ENCODE measurements at places on chromosomes 4 and X.

- DNase-seq, result no peak
These were observed 898.2 kb downstream of the PCDH18 start for GRCh38 chr4:136634121-136634520.

DNA sequence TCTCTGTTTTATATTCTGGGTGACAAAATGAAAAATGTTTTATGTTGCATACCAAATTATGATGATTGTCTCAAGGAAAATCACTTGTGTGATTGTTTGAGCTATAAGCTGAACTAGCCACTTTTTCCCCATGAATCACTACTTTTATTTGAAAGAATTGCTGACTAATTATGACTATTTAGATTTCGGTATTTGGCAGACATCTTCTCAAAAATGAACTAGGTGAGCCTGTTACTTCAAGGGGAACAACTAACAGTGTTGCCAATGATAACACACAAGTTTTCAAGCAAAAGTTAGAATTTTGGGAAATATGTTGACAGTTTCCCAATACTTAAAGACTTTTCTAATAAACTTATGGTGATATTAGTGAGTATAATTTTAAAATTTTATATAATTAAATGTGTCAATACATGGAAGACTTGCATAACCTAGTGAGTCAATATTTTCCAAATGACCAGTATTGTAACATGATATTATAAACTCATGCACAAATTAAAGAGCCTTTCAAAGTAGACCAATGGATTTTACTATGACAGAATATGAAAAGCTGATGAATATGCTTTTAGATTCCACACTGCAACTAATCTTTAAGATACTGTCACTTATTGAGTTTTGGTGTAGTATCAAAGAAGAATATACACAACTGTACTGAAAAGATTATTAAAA lies 187.7 kb upstream of the GATB start:
- no peak for DNase-seq

- no peak for DNase-seq
These were observed 4.6 kb upstream of the MAD2L1 start for GRCh38 chr4:120071192-120071795.

DNA sequence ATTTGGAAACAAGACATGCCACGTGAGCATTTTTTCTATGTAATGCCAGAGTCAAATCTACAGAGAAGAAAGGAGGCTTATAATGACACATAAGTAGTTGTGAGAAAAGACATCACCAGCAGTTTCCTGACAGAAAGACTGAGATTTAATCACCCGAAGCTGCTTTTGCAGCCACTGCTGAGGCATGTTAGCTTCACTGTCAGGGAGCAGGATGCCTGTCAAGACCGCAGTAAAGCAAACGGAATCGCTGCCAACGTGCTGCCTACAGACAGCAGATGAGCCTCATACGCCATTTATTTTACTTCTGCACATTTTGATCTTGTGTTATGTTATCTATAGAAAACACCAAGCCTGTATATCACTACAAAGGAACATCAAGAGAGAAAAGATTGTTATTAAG lies 68.7 kb upstream of the NDST3 start:
- no peak for DNase-seq

DNA sequence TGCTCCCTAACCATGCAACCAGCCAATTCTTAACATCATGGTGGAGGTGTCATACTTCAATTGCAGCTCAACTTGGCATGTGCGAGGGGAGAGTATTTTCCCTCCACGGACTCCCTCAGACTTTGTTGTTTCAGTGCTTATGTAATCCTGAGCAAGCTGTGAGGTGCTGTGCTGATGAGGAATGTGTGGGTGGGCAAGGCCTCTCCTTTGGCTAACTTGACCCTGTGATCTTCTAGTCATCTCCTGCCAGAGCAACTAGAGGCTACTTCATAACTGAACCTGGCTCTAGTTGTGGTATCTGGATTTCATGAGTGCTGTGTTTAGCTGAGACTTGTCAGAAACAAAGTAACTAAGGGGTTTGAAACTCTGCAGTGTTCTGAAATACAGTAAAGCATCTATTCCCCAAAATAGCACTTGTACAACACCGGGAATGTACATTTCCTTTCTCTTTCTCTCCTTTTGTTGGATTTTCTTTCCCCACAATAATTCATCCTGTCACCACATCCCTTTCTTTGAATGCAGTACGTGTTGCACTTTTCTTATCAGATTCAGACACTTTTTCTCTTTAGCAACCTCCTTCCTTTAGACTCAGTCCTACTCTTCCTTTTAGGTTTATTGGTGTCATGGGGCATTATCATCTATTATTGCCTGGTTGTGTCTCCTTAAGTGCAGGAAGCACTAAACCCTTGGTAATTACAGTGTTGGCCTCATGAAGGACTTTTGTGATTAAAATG lies 415.2 kb upstream of the NR3C2 start:
- no peak for DNase-seq

DNA sequence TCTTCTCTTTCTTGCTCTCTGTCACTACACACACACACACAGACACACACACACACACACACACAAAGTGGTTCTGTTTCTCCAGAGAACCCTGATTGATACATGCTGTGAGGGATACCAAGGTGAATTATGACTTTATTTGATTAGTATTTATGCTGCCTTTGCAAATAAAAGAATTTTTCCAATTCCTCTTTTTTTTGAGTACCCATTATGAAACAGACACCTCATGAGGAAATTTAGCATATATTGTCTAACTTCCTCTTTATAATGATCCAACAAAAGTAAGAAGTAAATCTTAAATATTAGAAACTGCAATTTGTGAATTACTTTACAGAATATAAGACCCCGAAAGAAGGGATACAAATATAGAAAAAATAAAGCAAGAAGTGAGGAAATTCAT lies 14.3 kb upstream of the RAB28 start:
- no peak for DNase-seq

GRCh38 chr4:77631276-77631675 lies 25.7 kb downstream of the CXCL13 start:
- DNase-seq, result no peak

DNA sequence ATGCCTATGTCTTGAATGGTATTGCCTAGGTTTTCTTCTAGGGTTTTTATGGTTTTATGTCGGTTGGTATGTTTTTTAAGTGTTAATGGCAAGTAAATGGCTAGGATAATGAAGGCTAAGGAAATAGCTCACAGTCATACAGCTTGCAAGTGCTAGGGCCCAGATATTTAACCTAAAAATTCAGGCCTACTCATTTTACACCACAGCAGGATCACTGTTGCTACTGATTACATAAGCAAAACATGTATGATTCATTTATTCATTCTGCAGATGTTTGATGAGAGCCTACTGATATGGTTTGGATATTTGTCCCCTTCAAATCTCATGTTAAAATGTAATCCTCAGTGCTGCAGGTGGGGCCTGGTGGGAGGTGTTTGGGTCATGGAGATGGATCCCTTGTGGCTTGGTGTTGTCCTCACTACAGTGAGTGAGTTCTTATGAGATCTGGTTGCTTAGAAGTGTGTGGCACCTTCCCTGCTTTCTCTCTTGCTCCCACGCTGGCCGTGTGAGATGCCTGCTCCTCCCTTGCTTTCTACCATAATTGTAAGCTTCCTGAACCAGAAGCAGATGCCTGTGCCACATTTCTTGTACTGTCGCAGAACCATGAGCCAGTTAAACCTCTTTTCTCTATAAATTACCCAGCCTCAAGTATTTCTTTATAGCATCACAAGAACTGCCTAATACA lies 175.5 kb downstream of the MAPK10 start:
- DNase-seq, result no peak

DNA sequence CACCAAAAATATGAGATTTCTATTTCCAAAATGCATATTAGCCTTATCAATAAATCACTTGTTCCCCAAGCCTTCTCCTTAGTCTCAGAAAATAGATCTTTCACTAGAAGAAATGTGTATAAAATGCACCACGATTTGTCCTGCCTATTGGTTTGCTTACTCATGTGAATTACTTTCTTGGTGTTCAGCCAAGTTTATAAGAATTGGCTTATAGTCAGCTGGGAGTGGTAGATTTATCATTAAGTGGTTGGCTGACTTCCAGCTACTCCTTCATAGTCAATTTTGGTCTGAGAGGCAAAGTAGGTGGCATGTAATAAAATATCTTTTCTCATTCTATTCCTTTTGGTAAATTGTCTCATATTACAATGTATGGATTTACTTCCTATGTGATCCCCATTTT lies 1.3 kb downstream of the SULT1E1 start:
- DNase-seq, result no peak

DNA sequence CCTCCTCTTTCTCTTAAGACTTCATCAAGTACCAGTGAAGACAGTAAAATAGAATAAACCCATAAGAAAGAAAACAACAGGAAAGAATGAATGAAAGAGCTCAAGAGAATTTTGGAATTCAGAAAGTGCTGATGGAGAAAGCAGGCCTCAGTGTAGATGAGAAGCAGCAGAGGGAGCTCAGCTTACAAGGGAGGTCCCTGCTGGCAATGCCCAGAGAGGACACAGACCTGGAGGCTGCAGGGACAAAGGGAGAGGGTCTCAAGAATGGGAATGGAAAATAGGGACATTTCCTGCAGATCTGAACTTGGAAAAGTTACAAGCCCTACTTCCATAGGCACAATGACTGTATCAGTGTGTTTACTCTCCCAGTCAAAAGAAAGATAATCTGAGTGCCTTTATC lies 64.5 kb upstream of the MAGEA10 start:
- DNase-seq, result no peak
